ENCODE measurements at places on chromosomes 7 and 10.

GRCh38 chr7:35253460-35253709, 515 bp downstream of the TBX20 start:
- no peak for DNase-seq

DNA sequence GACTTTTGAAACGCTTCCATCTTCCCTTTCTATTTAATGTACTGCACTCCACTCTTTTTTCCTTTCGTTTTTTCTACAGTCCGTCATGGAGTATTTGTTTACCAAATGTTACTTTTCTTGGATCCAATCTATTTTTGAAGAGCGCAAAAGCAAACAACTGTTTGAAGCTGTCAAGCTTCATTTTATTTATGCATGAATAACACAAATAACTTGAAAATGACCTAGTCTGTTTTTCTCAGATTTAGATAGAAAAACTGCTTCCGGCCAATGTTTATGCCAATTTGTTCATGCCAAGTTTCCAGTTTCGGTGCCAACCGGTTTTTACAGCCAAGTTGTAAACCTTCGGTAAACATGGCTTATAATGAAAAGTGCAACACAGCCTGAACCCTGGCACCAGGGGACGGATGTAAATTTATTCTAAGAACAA, 150.9 kb upstream of the KLF6 start:
- DNase-seq = no peak

DNA sequence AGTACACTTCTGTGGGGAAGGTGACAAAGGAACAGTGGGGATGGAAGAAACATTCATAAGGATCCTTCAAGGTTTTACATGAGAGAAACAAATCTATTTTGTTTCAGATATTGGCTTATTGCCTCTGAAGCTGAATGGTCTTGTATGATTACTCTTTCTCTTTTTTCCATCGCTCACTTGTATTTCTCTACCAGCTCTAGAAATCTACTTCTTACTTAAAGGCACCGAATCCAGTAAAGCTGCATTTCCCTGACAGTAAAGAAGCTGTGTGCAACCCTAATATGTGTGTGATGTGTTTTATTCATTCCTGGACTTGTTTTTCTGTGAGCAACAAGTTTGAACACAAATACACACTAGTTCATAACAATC, 45.2 kb upstream of the NXPH1 start:
- no peak for DNase-seq

GRCh38 chr10:49834976-49835375, 72.9 kb upstream of the OGDHL start:
- no peak for DNase-seq
